Ureter (tissue), 1 donor: ENCODE measurements at places on chromosomes 6 and 20. TPM values are rescaled to one million over a fixed set of nuclear protein-coding genes. Genes with fewer than 3 reads are reported as not detected.

DNA sequence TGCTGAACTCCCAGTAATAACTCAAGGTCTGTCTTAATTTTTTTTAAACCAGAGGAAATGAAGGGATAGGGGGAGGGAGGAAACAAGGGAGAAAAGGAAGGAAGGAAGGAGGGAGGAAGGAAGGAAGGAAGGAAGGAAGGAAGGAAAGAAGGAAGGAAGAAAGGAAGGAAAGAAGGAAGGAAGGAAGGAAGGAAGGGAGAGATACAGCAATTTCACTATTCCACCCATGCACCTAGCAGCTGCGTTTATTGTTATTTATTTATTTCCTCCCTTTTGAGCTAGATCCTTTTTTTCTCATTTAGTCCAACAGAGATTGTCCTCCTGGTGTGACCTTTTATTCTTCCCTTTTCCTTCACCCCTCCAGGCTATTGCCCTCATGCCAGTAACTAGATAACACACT, 97.6 kb downstream of the PKHD1 start:
- no peak for DNase-seq

DNA sequence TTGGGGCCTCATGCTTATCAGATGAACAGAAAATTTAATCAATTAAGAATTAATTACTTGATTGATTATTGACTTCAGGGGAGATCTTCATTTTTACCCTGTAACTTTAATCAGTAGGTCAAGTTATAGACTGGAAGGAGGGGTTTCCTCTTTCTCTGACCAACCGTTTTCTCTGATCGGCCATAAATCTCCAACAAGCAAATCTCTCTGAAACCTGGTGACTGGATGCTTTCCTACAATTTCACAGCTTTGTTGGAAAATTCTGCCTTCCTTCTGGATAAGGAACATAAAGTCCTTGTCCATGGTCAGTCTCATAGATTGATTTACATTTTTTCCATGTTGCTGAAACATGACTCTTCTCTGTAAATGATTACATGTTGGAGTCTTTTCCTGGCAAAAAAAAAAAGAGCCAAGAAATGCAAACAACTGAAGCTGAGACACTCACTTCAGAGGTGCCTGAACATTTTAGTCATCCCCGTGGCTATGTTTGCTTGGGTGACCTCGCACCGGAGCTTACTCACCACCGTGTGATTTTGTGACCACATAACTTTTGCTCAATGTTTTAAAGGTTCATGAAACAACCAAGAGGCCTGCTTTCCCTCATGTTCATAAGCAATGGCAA, 31.0 kb downstream of the IRF4 start:
- DNase-seq: no peak

Gene CST7
- total RNA-seq: 1.6 TPM

Gene CRYBG1
- 107 TPM for total RNA-seq

Gene ZNF165
- total RNA-seq: 1.6 TPM
